Suprapubic skin (tissue), 4 donors: ENCODE measurements at places on chromosomes 2 and 18.
A peak's percentile ranks its signal among the peaks of the same experiment; 100 is the strongest.

GRCh38 chr2:100178085-100178788, 35.8 kb upstream of the AFF3 start:
- no peak for DNase-seq

GRCh38 chr18:9608298-9608697, 6.1 kb downstream of the PPP4R1 start:
- no peak for DNase-seq

GRCh38 chr2:235981631-235982030, 186.6 kb downstream of the GBX2 start:
- DNase-seq = no peak

DNA sequence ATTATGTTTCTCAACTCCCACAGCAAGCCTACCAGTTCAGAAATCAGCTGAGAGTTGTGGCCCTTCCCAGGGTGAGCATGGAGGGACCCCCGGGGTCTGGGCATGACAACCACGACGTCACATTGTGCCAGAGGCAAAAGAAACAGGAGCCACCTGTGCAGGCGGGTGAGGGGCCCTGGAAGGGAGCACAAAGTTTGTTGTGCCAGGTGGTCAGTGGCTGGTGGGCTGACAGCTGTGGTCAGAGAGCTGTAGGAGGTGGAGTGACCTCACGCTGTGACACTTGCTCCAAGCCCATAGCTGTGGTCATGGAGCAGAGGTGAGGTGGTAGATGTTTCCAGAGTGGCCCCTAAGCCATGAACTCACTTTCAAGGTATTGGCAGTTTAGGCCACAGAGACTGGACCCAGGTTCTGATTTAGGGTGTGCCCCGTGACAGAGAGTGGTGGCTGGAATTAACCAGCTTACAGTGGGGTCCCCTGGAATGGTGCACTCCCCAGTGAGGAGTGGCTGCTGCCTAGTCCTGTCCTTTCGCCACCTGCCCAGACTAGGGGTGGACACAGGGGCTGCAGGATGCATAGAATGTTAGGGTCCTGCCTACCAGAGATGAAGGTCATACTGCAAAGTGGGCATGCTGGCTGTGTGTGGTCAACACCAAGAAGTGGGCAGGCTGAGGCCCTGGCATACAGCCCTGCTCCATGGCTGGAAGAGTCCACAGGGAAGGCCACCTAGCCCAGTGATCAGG, 136.4 kb downstream of the GLI2 start:
- DNase-seq = no peak

GRCh38 chr2:23486684-23487075, 101.7 kb downstream of the KLHL29 start:
- no peak for DNase-seq

DNA sequence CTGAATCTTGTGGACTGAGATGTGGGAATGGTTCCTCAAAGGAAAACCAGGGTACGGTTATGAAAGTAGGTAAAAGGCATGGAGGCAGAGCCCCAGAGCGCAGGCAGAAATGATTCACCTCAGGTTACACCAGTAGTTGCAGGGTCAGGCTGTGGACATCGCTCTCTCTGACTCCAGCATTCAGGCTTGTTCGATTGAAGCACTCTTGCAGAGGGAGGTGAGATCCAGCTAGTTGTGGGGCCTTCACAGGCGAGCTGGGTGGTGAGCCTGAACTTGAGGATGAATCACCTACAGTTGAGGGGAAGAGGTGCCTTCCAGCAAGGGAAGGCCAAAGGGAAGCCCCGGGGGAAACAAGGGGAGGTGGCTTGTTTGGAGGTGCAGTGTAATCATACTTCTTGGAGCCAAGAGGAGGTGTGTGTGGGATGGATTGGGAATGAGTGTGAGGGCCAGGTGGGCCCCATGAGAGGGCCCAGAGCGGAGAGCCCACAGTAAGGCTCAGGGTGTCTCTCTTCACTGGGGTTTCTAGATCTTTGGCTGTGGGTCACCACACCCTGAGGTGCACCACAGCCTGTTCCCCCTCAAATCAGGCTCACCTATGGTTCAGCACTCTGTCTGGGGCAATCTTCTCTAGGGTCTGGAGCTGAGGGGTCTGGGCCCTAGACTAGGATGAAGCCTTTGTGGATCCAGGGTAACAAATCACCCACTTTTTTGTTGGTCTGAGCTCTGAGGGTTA, 48.5 kb upstream of the MCFD2 start:
- no peak for DNase-seq

GRCh38 chr2:8753609-8754008, 71.8 kb downstream of the ID2 start:
- no peak for DNase-seq

DNA sequence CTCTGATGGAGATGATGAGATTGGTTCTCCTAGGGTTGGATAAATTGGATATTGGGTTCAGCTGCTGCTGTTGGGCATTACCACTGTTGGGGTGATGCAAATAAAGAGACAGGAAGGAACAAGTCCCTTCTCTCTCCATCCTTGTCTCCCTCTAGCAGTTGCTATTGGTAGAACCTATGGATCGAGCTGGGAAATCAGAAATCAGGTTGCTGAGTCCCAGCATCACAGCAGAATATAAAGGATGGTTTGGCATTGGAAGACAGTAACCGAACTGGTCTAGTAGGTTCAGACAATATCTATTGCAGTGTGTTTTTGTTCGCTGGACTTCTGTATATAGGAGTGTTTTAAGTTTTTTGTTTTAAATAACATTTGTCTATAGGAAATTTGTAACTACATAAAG, 8.1 kb downstream of the WDR43 start:
- no peak for DNase-seq

DNA sequence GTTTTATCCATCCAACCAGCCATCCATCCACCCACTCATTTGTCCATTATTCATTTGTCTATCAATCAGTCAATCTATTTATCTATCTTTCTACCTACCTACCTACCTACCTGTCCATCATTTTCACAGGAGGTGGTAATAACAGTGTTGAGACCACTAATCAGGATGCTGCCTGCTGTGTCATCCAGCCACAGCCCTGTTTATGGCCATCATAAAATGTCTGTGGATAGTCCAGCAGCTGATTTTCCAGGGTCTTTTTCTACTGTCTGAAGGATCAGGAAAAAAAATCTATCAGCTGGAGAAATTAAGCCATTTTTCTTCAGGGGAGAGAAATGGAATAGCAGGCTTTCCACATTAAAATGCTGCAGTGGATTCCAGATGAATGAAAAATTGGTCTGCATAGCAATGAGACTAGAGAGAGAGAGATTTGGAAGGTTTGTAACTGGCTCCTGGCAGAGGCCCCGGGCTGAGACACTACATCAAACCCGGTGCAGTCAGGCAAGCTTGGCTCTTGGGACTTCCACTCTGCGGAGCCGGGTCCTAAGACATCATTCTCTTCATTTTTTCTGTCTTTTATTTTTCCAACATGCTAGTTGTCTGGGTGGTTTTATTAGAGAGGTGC, 33.0 kb upstream of the BOD1L2 start:
- no peak for DNase-seq

- DNase-seq = no peak
These were observed 43.9 kb downstream of the FOSL2 start for GRCh38 chr2:28436525-28437051.

DNA sequence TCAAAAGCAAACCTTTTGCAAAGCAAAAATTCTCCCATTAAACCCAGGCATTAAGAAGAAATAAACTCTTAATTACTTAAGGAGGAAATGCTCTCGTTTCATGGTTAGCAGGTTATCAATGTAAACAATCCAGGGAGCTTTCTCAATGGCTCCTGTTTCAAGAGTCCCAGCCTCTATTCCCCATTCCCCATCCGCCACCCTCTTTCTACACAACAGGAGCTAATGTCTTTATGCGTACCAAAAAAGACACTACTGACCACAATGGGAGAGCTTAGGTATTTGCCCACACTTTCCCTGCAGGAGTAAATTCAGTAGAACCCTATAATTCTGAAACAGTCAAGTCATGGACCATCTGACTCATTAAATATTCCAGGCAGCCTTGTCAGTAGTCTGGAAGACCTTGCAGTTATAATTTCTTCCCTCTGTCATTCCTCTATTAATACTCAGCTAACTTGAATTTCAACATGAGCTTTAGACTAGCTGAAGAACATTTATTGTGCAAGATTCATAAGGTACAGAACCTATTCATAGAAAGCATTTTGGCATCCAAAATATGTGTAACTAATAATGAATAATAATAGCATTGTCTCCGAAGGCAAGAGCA, 48.6 kb downstream of the SLC8A1 start:
- no peak for DNase-seq

GRCh38 chr2:23746141-23746863, 180.6 kb downstream of the ATAD2B start:
- no peak for DNase-seq

DNA sequence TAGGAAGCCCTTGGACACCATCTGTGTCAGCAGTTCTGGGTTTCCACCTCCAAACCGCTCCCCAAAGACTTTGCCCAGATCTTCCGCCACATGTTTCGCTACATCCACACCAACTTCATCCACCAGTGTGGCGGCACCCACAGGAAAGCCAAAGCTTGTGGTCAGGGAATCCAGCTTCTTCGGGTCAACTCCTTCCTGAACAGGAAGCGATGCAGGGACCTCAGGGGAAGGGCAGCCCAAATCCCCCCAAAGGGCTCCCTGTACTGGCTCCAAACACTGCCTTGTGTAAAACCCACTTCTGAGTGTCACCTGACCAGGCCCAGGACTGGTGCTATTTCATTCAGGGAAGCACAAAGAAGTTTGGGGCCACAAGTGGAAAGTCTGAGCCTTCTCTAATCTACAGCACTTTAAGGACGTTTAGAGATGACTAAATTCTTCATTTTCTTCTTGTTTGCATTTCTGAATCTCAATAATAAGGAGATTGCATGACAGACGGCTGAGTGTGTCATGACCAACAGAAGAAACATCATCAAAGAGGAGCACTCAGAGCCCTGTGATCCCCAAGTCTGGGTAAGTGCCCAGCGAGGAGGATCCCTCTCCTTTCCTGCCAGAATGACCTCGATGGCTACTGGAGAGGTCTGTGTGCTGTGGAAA, 20.8 kb downstream of the GAREM2 start:
- DNase-seq = no peak

- DNase-seq = no peak
These were observed 99.7 kb upstream of the SMAD7 start for GRCh38 chr18:49050452-49050851.

DNA sequence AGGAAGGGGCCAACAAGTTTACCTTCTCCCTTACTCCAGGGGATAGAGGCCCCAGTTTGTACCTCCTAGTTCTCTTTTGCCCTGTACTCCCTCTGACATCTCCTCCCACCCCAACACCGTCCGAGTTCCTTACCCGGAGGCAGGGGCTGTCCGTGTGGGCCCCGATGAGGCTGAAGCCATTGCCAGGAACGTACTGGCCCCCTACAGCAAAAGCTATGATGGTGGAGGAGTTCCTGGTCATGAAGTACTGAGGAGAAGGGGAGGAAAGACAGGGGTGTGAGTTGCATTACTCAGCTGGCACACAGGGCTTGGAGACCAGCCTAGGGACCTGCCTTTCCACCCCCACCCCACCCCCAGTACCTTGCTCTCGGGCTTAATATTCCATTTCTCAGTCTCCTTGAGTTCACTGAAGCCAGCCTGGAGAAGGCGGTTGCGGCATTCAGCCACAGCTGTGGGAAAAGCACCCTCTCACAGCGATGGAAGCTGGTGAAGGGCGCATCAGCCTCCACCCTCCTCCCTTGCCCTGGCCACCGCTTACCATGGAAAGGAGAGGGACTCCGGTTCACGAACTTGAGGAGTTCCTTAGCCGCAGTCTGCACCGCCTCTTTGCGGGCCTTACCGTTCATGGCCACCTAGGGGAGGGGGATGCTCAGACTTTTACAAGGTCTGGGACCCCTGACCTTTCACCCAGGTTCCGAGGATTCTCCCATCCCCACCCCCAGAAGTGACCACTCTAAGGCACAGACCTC, 1.0 kb downstream of the DNPEP start:
- DNase-seq = no peak

- DNase-seq = peak; percentile 85
These were observed at the start of gene ITPRID2 for GRCh38 chr2:181891258-181891965. Gene ITPRID2 (plus strand): TSS chr2:181891730. CDS start chr2:181892067, 337 bp downstream.

- no peak for DNase-seq
These were observed 199.1 kb upstream of the CHAC2 start for GRCh38 chr2:53568469-53568868.

DNA sequence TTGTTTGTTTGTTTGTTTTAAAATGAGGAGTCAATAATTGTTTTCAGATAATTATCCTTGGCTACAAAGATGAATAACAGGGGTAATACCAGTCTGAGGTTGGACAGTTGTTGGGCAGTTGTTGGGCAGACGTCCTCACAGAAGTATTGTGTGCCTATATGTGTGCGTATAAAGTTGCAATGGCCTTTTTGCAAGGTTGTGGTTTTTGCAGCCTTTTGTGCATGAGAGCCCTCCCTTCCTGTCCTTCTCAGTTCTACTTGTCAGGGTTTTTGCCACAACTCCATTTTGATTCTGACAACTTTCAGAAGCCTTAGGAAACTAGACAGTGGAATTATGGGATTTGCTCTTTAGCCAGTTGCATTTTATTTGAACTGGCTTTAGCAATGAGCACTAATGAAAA, 6.0 kb upstream of the STK39 start:
- no peak for DNase-seq

DNA sequence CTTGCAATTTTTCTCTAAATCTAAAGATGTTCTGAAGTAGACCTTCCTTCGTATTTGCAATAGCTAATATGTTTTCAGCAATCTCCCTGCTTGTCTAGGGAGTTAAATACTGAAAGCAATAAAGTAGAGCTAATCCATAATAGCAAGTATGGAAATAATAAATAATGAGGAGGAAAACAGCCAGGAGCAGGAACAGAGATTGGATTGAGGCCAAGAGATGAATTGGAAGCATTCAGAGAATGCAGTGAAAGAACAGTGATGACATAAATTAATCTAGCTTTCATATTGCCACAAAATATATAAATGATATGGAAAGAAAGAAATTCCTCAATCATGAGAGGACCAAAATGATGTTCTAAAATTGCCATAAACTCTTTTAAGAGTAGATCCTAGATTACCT, 679.7 kb downstream of the METTL4 start:
- no peak for DNase-seq

GRCh38 chr2:23624915-23625314, 239.9 kb downstream of the KLHL29 start:
- DNase-seq = no peak

DNA sequence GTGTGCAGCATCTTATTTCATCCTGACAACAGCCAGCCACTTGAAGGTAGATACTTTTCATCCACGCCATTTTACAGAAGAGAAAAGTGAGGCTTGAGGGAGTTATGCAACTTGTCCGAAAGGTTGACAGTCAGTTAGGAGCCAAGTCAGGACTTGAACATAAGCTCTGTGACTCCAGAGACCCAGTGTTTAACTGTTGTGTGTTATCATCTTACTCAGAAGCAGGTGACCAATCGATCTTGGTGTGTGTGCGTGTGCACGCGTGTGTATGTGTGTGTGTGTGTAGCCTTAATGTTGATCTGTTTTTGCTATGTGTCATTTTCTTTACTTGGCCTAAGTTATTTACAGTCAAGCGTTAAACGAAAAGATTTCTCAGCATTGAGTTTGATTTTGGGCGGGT, 22.0 kb downstream of the DRC1 start:
- no peak for DNase-seq

- DNase-seq = no peak
These were observed 20.0 kb upstream of the OTOS start for GRCh38 chr2:240160291-240161086.

- no peak for DNase-seq
These were observed 24.7 kb upstream of the CEP68 start for GRCh38 chr2:65031341-65032018.

GRCh38 chr2:176516051-176516602, 246.9 kb downstream of the MTX2 start:
- no peak for DNase-seq
